ENCODE measurements at places on chromosomes 7 and 10.
A peak's percentile ranks its signal among the peaks of the same experiment; 100 is the strongest.

DNA sequence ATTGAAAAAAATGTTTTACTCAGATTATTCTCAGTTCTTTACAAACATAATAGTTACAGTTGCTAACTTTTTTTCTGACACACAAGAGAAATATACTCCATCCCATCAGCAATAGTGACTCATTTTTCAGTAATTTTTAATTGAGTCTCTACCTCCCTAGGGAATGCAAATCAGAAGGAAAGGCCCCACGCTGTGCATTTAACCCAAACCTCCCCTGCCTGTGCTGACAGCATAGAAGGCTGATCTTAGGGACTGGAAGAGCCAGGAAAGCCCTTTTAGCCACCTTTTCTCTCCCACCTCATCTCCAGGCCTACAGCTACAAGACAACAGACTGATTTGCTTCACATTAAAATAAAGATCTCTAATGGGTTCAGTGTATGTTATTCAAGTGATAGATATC, 24.7 kb upstream of the PIK3CG start:
- no peak for DNase-seq

GRCh38 chr7:32494946-32495297, 367 bp upstream of the AVL9 start:
- no peak for DNase-seq

DNA sequence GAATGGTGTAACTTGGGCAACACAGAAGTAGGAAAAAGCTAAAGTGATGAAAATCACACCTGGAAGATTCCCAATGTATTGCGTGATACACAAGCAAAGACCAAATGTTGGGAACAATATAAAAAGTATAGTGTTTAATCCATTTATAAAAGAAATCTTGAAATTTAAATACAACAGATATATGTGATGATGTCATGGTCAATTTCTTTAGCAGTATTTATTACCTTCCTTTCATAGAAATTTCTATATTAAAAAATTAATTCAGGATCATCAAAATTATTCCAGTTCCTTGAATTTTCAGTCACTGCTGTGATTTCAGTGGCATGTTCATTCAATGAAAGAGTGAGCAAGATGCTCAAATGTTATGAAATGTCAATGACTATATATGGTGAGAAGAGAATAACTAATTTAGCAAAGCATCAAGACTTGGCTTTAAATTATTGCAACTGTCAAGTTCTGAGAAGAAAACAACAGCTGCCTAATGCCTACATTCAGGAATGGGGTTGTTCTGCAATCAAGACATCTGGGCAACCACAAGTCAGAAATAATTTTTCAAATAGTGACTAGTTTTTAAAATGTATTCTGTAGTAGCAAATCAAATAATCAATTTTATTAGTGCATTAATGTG, 308.8 kb downstream of the SEMA3D start:
- no peak for DNase-seq

- no peak for DNase-seq
These were observed 125.7 kb upstream of the FAM3C start for GRCh38 chr7:121521711-121522400.

- DNase-seq: no peak
These were observed 139.5 kb downstream of the PLCE1 start for GRCh38 chr10:94133239-94133638.

DNA sequence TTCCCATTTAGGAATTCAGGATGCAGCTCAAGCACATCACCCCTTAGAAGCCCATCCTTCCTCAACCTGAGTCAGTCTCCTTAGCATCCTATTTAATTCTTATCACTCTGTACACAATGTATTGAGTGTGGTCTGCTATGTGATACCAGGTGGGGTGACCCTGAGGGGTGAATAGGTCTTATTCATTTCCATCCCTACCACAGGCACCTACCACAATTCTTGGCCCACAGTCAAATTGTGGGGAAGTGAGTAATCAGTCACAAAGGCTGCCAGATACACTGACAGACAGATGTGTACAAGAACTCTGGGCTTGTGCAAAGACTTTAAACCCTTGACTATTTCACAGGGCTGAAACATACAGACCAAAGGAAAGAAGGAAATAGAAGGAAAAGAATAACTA, 560.5 kb downstream of the PARD3 start:
- DNase-seq: no peak

GRCh38 chr7:17769918-17770317, 170.4 kb downstream of the SNX13 start:
- peak; percentile 66 for DNase-seq

DNA sequence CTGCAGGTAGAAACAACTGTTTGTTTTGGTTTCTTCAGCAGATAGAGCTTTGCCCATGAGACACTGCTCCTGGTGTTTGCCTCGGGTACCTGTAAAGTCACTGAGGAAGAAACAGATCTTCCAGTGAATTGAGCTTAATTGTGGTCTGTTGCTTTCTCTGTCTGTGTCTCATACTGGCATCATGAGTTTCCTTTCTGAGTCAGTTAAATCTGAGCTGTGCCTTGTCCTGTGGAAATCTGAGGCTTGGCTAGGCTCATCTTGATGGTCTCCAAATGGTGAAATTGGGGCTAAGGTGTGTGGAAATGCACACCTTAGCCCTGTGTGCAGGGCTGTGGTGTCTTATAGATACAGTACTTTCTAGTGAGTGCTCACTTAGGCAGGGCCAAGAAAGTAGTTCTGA, 67.4 kb downstream of the GBF1 start:
- DNase-seq: no peak

GRCh38 chr10:63666836-63667383, 145.7 kb downstream of the REEP3 start:
- DNase-seq: no peak

- DNase-seq: peak; percentile 16
These were observed 75.7 kb downstream of the IMMP2L start for GRCh38 chr7:111486472-111487142.

DNA sequence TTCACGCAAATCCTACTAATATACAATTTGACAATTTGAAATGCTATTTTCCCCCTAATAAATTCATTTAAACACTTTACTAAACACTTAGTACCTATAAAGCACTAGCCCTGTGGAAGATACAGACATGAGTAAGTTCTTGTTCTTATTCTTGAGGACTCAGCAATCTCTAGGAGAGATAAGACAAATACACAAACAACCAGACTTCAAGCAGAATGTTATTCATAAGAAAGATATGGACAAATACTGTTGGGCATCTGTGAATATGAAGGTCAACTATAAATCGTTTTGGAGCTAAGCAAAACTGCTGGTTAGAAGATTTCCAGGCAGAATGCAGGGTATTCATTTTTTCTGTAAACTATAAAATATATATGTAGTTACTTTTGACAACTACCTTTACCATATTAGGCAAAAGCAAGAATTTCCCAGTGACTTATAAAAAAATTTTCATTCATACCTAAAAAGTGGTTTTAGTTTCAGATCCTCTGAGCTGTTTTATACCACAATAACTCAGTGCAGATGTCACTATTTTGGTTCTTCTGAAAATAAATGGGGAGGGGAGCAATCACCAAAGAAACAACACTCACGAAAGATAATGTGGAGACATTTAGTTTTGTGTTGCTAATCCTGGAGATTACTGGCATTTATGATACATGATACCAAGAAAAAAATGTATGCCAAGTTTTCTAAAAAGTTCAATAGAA, 3.8 kb downstream of the VPS41 start:
- no peak for DNase-seq

DNA sequence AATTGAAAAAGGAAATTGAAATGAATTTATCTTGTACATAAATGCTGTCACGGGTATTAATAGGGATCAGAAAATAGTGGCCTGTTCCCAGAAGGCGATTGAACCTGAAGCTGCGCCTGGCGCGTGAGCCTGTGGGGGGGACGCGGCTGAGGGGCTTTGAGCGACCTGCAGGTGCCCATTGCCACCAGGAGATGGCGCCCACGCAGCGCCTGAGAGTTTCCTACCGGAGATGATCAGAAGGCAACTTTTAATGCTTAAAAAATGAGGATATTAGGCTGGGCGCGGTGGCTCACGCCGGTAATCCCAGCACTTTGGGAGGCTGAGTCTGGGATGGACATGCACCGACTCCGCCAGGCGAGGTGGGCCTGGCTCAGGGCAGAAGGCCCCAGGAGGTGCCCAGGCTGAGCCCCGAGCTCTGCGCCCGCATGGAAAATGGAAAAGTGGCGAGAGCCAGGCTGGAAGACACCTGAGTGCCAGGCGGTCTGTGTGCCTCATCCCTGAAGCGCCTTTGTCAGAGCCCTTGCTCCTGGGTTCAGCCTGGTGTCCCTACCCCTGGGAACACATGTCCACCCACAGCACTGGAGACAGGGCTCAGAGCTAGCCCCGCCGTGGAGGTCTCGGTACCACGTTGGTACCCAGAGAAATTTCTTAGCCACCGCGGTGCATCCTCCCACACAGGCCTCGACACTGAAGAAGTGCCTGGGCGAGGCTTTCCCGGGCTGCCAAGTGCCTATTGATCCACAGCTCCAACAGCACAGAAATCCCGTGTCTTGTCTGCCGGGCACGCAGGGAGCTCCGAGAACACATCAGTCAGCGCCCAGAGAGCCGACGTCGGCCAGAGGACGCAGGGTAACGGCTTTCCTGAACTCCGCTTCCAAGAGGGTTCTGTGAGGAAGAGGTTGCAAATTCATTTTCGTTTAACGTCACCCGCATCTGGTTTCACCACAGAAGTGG, 117.4 kb downstream of the INPP5A start:
- DNase-seq: no peak

GRCh38 chr10:16423599-16423998, 13.2 kb upstream of the PTER start:
- DNase-seq: no peak

DNA sequence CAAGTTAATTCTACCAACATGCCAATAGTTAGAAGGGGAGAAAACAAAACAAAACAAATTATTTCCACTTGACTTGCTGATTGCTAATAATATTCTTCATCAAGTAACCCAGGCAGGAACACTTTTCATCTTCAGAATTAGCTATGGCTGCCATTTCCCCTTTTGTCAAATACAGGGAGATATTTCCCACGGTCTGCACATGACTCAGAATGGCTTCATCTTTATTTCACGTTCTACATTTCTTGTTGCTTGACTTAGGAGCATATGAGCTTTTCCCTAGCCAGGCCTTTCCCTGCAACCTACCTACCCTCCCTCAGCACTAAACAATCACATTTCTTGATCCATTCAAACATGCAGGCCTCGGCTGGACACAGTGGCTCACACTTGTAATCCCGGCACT, 6.5 kb downstream of the CPVL start:
- DNase-seq: no peak

DNA sequence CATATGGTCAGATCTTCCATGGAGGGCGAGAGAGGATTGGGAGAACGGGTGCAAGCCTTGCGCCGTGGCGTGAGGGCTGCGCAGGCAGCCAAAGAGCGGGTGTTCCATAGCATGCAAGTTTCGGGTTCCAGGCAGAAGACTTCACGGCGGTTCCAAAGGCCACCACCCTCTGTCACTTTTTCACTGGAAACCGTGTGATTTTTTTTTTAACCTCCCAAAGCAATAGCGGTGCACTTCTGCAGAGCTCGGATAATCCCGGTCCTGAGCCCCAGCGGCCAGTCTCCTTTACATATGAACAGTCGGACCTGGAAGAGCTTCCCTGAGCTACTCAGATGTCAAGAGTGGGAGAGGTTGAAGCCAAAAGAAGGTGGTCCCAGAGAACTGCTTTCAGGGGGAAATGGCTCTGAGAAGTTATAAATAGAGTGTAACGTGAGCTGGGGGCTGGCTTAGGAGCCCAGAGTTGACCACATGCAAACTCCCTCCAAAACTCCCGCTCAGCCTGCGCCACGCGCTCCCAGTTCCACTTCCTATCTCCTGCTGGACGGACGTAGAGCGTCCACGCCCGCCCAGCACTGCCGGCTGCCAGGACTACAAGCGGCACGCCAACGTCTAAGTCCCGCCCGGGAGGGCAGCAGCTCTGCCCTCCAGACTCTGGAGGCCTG, at the start of gene MEOX2:
MEOX2 (minus strand) TSS at position 389 of the 662 bp plus-strand sequence; CDS start at position 108, 281 bp downstream.
- peak; percentile 86 for DNase-seq

- DNase-seq: peak; percentile 1
These were observed 974.0 kb upstream of the GHITM start for GRCh38 chr10:83165265-83165664.

DNA sequence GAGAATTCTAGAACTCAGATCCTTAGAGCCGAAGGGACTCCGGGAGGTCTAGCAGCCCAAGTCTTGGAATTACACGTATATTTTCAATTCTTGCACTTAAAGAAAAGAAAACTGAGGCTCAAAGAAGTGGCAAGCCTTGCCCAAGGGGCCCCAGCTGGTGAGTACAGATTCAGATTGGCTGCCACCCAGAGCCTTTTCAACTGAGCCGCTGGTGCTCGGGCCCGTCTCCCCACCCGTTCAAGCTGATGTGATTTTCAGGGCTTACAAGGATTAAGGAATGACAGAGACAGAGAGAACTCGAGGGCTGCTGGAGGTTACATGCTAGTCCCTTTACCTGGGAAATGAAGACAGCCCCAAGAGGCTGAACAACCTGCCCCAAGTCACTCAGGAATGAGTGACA, 117.8 kb downstream of the ABLIM1 start:
- DNase-seq: no peak

GRCh38 chr10:71962901-71963300, 1.3 kb upstream of the CHST3 start:
- DNase-seq: no peak

DNA sequence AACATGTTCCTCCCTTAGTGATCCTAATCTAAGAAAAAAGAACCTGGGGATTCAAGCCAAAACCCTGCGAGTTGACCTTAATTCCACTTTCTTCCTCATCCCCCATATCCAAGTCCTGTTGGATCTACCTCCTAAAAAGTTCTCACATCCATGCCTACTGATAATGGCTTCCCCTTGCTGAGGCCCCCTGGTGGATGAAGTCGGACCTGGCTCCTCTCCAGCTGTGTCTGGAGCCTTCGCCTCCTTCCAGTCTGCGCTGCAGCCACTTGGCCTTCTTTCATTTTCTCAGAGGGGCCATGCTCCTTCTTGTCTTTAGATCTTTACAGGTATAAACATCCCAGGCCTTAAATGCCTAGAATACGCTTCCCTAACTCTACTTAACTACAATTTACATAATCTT, 8.1 kb downstream of the PDE1C start:
- no peak for DNase-seq

GRCh38 chr10:128744811-128745305, 618.6 kb upstream of the MKI67 start:
- DNase-seq: no peak

DNA sequence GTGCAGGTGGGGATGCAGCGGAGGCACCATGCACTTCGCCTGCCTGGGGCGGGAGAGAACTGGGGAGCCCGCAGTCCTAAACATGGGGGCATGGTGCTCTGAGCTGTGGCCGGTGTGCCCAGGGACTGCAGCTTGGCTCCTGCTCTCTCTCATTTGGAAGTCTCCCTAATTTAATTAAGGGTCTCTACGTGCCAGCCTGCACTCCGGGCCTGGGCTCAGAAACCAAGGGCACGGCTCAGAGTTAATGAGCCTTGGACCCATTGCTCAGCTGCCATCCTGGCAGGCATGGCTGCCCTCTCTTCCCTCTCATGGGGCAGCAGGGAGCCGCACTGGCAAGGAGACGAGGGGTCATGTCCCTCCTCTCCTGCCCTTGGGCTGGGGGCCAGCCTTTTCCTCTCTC, 115.6 kb downstream of the CDH23 start:
- no peak for DNase-seq

- no peak for DNase-seq
These were observed 20.2 kb upstream of the PPIF start for GRCh38 chr10:79327090-79327457.

Measured in NCI-H524 (cell line).